ENCODE measurements at places on chromosomes 2 and 18. TPM values are rescaled to one million over a fixed set of nuclear protein-coding genes. Genes with fewer than 3 reads are reported as not detected.
A peak's percentile ranks its signal among the peaks of the same experiment; 100 is the strongest.

DNA sequence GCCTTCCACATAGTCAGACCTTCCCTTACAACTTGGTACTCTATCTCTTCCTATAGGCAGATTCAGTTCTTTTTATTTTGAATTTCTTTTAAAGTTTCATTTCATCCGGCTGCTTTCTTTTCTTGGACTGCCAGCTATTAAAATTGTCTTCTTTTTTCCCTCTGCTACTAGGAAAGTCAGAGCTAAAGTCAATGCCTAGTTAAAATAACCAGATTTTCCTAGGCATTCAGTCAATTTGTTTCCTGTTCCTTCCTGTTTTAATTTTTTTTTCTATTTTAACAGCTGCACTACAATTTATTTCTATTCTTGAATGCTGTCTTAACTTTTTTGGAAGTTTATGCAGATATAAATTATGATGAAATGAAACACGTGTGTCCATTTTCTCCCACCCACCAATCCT, 84.8 kb downstream of the EVA1A start:
- no peak for DNase-seq
- H3K27ac ChIP-seq, result no peak overlapping the region
- H3K36me3 ChIP-seq, result no peaks in the 10 kb centered on the region
- no peak overlapping the region for H3K4me3 ChIP-seq
- H3K4me1 ChIP-seq, result no peaks in the 10 kb centered on the region

GRCh38 chr2:46490521-46491141, 11.3 kb downstream of the TMEM247 start:
- peak; percentile 66 for DNase-seq
- H3K27ac ChIP-seq, result peak overlapping the region; percentile 68
- H3K4me3 ChIP-seq, result no peak overlapping the region

GRCh38 chr2:27960237-27960912, 69.8 kb downstream of the BABAM2 start:
- no peaks in the 10 kb centered on the region for H3K36me3 ChIP-seq
- H3K4me3 ChIP-seq, result no peak overlapping the region
- no peaks in the 10 kb centered on the region for H3K27me3 ChIP-seq
- peak overlapping the region; percentile 66 for H3K27ac ChIP-seq
- H3K4me1 ChIP-seq, result peaks cover 52% of the 10 kb centered on the region
- DNase-seq, result no peak

- no peaks in the 10 kb centered on the region for H3K4me1 ChIP-seq
- DNase-seq, result no peak
- no peak overlapping the region for H3K27ac ChIP-seq
- peaks cover 9% of the 10 kb centered on the region for H3K36me3 ChIP-seq
- H3K27me3 ChIP-seq, result no peaks in the 10 kb centered on the region
Observed at GRCh38 chr18:45993438-45993837, 26.3 kb upstream of the EPG5 start.

DNA sequence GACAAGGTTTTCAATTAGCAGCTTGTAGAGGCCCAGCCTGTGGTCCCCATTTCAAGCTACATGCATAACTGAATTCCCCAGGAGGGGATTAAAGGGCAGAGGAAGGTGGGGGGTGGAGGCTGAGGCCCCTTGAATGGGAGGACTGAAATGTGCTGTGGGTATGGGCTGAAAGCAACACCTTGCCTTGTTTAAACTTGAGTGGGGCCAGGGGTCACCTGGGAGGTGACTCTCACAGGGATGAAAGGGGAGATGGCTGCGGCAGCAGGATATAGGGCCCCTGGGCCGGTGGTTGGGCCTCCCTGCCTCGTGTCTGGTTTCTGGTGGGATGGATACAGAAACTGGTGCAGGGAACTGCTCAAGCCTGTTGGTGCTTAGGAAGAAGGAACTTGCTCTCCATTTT, 225.9 kb upstream of the SPRED2 start:
- H3K27ac ChIP-seq, result no peak overlapping the region
- H3K36me3 ChIP-seq, result no peaks in the 10 kb centered on the region
- H3K27me3 ChIP-seq, result no peaks in the 10 kb centered on the region
- DNase-seq, result no peak

DNA sequence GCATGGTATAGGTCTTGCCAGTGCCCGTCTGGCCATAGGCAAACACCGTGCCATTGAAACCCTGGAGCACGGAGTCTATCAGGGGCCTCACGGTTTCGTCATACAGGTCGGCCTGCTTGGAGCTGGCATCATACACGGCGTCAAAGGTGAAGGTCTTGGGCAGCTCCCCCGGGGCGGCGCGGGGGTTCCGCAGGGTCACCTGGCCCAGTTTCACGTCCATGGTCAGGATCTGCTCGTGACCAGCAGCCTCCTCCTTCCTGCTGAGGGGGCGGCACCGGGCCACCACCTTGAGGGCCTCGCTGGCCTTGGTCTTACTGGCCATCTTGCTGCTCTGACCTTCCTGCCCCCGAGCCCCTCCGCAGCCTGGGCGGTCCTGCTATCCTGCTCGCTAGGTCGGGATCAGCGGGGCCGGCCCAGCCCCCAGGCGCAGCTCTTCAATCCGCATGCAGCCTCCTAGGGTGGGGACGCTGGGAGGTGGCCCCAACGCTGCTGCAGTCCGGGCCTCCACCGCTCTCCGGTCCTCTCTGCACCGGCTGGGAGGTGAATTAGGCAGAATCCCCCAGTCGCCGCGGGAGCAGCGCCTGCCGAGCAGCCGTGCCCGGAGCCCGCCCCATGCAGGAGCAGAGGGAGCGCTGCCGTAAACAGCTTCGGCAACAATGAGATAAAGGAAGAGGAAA, 563 bp downstream of the KIF3C start:
- H3K4me3 ChIP-seq, result peak overlapping the region; percentile 78
- DNase-seq, result peak; percentile 39
- no peaks in the 10 kb centered on the region for H3K27me3 ChIP-seq
- no peaks in the 10 kb centered on the region for H3K36me3 ChIP-seq
- peaks cover 7% of the 10 kb centered on the region for H3K4me1 ChIP-seq
- H3K27ac ChIP-seq, result peak overlapping the region; percentile 21

The HMSD gene
- not detected for total RNA-seq

GRCh38 chr2:1032030-1032429, 81.4 kb downstream of the SNTG2 start:
- no peak overlapping the region for H3K27ac ChIP-seq
- H3K4me3 ChIP-seq, result no peak overlapping the region
- no peaks in the 10 kb centered on the region for H3K36me3 ChIP-seq
- H3K4me1 ChIP-seq, result no peaks in the 10 kb centered on the region
- peaks cover 4% of the 10 kb centered on the region for H3K27me3 ChIP-seq

- no peak overlapping the region for H3K27ac ChIP-seq
- no peak overlapping the region for H3K4me3 ChIP-seq
- no peaks in the 10 kb centered on the region for H3K27me3 ChIP-seq
Observed at GRCh38 chr18:57843386-57843785, 40.3 kb upstream of the ATP8B1 start.

DNA sequence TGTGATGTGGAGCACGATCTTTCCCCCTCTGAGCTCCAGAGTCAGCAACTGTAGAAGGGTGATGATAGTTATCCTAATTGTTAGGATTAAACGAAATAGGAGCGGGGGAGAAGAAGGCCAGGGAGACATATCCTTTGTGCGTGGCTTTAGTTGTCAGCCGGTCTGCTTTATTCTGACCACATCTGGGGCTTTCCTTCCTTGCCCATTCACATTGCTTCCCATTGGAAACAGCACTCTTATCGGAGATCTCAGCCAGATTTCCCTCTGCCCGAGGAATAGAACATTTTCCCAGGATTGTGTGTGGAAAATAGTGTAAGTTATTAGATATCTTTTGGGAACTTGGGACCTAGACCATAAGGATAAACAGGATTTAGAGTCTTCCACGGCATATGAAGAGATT, 1.5 kb downstream of the RALB start:
- no peak overlapping the region for H3K27ac ChIP-seq
- DNase-seq, result no peak
- no peaks in the 10 kb centered on the region for H3K36me3 ChIP-seq
- H3K27me3 ChIP-seq, result no peaks in the 10 kb centered on the region

- H3K4me3 ChIP-seq, result no peak overlapping the region
- H3K27me3 ChIP-seq, result no peaks in the 10 kb centered on the region
- H3K36me3 ChIP-seq, result no peaks in the 10 kb centered on the region
- DNase-seq, result no peak
- H3K27ac ChIP-seq, result no peak overlapping the region
- H3K4me1 ChIP-seq, result no peaks in the 10 kb centered on the region
Observed at GRCh38 chr2:79717364-79718007, 204.6 kb downstream of the CTNNA2 start.

DNA sequence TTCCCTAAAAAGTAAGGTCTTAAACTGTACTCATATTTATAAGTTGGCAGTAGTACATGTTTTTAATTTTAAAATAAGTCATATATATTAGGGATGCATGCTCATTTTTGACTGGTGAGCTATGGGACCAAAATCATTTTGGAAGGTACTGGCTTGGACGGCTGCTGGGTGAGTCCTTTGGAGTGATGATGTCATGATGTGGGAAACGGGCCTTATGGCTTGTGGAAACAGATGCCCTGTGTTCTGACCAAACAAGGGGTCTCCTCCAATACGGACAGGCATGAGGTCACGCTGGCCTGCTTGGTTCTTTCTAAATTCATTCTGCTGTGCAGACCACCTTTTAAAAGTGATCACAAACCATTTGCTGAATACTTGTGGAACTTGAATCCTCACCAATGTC, 109.2 kb upstream of the MGAT5 start:
- H3K27ac ChIP-seq, result no peak overlapping the region
- no peaks in the 10 kb centered on the region for H3K4me1 ChIP-seq
- no peak for DNase-seq
- no peaks in the 10 kb centered on the region for H3K27me3 ChIP-seq
- H3K4me3 ChIP-seq, result no peak overlapping the region

GRCh38 chr2:241139531-241140444, 9.5 kb downstream of the PASK start:
- no peak overlapping the region for H3K4me3 ChIP-seq
- no peaks in the 10 kb centered on the region for H3K36me3 ChIP-seq
- peak; percentile 2 for DNase-seq
- no peaks in the 10 kb centered on the region for H3K4me1 ChIP-seq

- DNase-seq, result peak; percentile 41
- no peaks in the 10 kb centered on the region for H3K36me3 ChIP-seq
- H3K27ac ChIP-seq, result no peak overlapping the region
- H3K4me1 ChIP-seq, result no peaks in the 10 kb centered on the region
Observed at GRCh38 chr2:152950126-152950525, 231.7 kb downstream of the ARL6IP6 start.

DNA sequence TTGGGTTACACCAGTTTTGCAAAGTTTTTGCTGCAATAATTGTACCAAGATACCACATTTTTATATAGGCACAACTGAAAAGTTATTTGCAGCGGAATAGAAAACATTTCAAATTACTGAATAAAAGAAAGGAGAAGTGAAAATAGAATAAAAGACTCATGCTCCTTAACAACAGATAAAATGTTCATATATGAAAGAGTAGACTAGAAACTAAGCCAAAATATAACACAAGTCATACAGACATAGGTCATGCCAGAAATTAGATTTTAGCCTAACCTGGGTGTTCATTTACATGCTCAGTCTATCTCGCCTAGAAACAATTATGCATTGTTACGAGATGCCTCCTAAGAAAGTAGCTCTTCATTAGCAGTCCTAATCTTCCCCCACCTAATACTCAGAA, 16.4 kb upstream of the MAP3K20 start:
- no peaks in the 10 kb centered on the region for H3K36me3 ChIP-seq
- H3K27ac ChIP-seq, result peak overlapping the region; percentile 49
- no peak overlapping the region for H3K4me3 ChIP-seq

DNA sequence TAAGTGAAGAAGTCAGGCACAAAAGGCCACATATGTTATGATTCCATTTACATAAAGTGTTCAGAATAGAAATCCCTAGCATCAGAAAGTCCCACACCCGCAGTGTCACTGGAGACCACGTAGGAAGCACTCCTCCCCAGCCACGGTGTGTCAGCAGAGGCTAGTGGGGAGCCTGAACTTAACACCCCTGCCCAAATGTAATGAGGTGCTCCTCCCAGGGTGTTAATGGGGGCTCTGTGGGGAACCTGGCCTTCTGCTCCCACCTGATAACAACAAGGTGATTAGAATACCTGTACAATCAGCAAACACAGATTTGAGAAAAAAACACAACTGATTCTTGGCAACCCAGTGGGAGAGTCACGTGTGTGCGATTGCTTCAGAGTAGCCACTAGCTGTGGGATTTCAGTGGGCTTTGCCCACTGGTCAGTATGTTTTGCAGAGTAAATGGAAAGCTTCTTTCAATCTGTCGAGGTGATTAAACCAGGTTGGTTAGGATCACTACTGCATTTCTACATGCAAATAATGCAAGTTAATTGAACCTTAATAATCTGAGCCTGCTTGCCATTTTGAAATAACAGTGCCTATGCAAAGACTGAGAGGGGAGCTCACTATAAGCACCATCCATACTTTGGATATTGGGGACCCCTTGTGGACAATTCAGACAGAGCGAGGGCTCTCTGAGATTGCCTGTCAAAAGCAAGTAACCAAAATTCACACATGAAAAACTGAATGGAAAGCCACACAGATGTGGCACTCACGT, 20.6 kb upstream of the ATRAID start:
- H3K27me3 ChIP-seq, result no peaks in the 10 kb centered on the region
- H3K4me1 ChIP-seq, result no peaks in the 10 kb centered on the region
- peak; percentile 55 for DNase-seq
- H3K36me3 ChIP-seq, result no peaks in the 10 kb centered on the region
- H3K4me3 ChIP-seq, result no peak overlapping the region
